ENCODE measurements at places on chromosomes 11 and 22. TPM values are rescaled to one million over a fixed set of nuclear protein-coding genes. Genes with fewer than 3 reads are reported as not detected.

GRCh38 chr11:37533830-37534229, 935.8 kb upstream of the RAG2 start:
- no peak for DNase-seq

GRCh38 chr11:76629853-76630599, 40.5 kb downstream of the LRRC32 start:
- no peak for DNase-seq

DNA sequence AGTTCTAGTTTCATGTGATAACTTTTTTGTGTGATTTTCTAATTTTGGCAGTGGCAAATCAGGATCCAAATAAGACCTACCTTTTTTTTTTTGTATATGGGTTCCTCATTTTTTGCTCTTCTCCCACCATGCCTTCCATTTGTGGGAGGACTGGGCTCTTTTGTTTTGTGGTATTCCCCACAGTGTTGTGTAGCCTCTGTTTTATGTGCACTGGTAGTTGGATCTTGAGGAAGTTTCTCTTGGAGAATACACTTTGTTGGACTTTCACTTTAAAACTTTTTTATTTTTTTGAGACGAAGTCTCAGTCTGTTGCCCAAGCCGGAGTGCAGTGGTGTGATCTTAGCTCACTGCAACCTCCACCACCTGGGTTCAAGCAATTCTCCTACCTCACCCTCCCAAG, 39.7 kb downstream of the PPP6R3 start:
- no peak for DNase-seq

DNA sequence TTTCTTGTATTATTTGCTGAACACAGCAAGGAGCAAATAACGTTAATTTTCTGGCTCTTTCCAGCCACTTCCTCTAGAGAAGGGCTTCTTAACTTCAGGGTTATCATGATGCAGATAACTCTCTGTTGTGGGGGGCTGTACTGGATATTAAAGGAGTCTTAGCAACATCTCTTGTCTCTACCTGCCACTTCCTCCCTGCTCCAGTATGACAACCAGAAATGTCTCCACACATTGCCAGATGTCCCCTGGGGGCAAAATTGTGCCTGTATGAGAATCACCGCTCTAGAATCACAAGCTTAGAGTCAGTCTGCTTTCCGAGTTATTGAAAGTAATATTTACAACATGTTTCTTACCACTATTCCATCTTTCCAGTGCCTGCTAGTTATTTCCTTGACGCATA, 6.8 kb downstream of the JRKL start:
- no peak for DNase-seq

The PTPN5 gene
- not detected for total RNA-seq
